Muscle of arm (tissue), 14 donors: ENCODE measurements at places on chromosomes 16 and 17.

DNA sequence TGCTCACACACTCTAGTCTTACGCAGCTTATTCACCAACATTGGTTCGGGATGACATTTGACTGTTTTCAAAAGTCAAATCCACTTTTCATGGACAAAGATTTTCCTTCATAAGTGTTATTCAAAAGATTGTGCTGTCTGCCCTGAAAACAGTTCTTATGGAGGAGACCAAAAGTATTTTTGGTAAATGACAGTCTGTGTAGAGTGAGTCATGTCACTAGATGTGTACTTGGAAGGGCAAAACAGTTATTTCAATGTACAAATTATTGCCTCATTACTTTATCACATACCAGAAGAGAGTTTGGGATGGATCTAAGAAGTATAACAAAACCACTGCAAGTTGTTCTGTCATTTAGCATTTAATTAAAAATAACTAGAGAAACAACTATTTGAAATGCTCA, 265.6 kb downstream of the CDH13 start:
- no peak for DNase-seq

DNA sequence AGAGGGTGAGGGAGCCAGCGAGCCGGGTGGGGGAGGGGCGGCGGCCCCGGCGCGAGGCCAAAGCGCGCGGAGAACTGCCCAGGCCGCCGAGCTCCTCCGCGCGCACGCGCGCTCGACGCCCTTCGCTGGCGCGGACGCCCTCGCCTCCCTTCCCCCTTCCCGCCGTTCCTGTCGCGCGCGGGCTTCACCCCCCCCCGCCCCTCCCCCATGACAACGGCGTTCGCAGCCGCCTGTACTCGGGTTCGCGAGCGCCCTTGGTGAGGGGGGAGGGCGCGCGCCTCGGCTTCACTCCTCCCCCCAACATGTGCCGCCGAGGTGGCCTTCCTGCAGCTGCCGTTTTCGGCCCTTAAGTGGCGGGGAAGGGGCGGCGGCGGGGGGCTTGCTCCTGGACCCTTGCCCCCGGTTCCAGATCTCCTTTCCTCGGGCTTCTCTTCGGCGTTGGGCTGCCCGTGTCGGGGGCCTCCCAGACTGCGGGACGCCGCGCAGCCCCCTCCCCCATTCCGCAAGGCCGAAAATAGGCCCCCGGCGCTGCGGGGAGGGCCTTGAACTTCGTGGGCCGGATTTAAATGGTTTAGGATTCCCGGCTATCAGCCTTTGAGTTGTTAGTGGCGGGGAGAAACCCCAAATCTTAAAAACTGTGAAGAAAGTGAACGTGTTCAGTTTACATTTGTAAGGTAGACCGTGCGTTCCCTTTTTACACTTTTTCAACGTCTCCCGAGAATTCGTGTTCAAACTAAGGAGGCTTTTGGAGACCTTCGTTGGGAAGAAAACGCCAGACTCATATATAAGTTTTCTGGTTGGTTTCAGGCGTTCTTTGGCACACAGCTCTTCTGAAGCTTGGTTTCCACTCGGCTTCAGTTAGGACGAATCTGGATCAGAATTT, 653 bp downstream of the SRRM2 start:
- peak; percentile 87 for DNase-seq

DNA sequence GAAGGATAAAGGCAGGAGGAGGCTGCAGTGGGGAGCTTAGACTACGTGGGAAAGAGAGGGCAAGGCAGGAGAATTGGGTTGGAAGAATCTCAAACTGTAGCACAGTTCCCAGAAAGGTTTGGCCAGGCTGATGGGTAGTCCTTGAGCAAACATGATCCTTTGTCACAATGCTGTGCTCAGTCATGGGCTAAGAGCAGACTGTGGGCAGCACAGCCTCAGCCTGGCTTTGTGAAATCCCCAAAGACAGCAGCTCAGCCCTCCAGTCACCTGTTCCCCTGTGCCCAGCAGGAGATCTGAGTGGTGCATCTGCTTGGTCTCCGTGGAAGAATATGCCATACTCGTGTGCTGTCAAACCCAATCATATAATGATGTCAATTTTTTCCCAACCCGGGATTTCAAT, 10.6 kb upstream of the ENGASE start:
- DNase-seq: no peak

DNA sequence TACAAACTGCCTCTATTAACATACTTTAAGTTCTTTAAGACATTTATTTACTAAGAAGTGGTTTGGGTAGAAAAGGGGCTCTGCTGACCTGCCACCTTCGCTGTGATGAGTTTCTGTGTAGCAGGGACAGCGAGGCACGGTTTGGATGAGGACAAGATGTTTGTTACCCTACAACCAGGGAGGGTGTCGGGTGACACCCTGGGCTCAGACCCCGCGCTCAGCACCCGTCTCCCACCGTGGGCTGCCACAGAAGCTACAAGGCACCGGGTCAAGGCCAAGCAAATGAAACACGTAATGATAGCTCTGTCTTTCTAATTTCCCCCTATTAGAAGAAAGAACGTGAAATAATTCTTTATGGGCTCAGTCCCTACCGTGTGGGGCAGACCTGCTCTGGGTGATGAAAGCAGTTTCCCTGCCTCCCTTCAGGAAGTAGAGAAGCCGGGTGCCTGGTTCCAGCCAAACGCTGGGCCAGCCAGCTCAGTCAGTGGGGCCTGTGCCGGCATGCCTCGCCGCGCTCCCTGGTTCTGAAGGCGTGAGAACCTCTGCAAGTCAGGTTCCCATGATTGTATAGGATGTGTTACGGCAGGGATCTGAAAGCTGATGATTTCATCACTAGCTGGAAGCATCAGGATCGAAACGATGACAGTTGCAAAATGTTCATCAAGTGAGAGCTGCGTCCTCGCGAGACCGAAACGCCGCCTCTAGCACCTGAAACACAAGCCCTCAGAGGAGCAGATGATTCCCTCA, 3.9 kb downstream of the ZNF750 start:
- no peak for DNase-seq

DNA sequence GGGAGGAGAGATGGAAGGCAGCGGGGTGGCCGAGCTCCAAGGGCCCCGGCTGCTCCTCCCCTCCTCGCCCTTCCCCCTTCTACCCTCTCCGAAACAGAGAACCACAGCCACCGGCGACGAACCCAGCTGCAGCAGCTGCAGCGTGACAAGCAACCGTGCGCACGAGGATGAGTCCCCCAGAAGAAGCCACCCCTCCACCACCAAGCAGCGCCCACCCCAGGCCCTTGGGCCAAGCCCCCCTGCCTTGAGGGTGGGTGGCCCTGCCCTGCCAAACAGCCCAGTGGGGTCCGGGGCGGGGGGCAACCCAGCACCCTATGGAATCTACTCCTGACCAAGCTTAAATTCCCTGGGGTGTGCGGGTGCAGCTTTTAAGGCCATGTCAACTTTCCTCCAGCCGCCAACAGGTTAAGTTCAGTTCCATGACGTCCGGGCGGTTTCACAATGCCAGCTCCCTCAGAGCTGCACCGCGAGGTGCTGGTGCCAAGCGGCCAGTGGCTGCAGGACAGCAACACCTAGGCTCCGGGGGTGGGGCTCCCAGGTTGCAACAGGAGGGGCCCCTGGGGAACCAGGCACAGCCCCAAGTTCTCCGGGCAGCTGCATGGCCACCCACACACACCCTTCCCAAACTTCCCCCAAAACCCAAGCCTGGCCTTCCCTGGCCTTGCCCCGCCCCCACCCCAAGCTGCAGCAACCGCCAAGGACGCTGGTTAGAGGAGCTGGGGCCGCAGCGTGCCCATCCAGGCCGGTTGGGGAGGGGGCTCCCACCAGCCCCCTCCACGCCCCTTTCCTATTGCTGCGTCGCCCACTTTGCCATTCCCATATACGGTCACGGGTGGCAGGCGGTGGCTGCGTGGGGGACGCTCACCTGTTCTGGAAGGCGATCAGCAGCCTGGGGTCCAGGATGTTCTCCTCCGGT, 2.0 kb downstream of the CBX4 start:
- DNase-seq: no peak

DNA sequence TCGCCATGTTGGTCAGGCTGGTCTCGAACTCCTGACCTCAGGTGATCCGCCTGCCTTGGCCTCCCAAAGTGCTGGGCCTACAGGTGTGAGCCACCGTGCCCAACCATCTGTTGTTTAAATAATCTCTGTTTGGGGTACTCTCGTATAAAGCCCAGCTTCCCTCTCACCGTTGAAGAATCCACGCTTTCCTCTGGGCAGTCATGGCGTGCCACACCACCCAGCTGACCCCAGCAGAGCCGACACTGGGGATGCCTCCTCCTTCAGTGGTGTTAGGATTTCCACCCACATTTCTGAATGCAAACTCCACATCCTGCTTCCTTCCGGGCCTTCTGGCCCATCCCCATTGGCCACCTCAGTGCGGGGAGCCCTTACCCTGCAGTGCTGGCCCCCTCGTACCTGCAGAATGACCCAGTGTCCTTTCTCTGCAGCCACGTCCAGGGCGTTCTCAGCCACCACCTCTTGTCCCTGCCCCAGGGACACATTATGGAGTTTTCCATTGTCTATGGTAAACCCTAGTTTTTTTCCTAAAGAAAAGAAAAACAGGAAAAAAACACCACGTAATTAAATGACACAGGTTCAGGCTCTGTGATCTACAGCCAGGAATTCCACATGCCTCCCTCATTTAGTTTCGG, 60.4 kb downstream of the PGS1 start:
- no peak for DNase-seq

- no peak for DNase-seq
These were observed 85.0 kb downstream of the PMP22 start for GRCh38 chr17:15180121-15180561.

DNA sequence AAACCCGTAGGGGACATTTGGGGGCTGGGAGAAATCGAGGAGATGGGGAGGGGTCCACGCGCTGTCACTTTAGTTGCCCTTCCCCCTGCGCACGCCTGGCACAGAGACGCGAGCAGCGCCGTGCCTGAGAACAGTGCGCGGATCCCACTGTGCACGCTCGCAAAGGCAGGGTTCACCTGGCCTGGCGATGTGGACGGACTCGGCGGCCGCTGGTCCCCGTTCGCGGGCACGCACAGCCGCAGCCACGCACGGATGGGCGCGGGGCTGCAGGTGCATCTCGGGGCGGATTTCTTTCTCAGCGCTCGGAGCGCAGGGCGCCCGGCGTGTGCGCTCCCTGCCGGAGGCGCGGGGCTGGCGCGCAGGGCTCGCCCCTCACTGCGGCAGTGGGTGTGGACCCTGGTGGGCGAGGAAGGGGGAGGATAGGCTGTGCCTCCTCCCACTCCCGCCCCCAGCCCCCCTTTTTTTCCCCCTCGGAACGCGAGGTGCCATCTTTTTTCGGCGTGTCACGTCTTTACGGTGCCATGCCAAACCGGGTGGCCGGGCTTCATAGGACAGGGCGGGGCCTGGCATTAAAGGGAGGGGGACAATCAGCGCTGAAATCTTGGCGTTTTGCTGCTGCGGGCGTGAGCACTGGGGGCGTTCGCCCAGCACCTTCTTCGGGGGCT, 1.1 kb downstream of the MAPT start:
- no peak for DNase-seq

DNA sequence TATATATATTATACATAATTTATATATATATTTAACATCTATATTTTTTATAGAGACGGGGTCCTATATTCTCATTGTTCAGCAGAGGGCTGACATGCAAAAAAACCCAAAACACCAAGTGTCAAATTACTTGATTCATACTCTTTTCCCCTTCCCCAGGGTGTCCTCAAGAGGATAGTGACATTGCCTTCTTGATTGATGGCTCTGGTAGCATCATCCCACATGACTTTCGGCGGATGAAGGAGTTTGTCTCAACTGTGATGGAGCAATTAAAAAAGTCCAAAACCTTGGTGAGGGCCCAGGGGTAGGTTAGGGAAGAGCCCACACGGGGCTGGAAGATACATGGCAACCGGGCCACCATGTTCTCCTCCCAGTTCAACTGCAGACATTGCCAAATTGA, 11.0 kb downstream of the ITGAM start:
- DNase-seq: no peak

DNA sequence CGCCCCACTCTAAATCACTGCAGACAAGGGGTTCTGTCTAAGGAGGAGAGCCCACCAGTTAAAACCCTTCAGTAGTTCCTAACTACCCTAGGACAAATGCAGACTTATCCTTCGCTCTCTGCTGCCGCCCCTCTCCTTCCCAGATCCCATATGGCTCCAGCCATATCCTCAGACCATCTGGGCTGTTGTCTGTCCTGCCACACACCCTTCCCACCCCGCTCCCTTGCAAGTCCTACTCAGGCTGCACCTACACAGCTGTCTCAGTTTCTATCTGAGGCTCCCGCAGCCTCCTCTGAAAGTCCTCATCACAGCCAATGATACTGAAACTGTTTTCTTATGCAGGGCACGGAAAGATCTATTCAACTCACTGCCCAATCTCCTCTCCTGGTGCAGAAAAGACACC, 720 bp upstream of the BCKDK start:
- DNase-seq: no peak

GRCh38 chr17:83031321-83031945, 48.0 kb upstream of the METRNL start:
- DNase-seq: no peak

DNA sequence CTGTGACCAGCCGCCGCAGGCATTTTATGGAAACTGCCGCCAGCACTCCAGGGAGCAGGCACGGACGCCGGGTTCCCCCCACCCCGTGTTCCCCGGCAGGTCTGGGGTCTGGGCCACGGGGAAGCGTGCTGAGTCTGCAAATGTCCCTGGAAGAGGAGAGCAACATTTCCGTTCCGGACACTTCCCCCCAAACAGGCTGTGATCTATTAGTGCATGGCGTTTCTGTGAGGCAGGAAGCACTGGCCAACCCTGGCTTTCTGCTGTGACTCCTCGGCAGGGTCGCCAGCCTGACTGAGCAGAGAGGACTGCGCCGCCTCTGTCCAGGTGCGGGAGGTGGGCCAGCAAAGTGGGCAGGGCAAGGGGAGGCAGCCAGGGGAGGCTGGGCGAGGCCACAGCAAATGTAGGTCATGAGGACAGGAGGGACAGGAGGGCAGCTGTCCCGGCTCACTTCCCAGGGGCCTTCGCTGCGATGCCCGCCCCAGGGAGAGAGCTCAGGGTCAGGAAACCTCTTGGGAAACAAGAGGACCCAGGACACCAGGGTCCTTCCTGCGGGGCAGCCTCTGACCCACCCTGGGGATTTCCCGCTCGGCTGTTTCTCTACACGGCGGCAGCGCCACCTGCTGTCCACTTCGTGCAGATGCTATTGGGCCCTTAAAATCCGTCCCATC, 9.5 kb downstream of the FOXF1 start:
- peak; percentile 70 for DNase-seq

GRCh38 chr17:38673707-38674013, 1.1 kb downstream of the EPOP start:
- DNase-seq: no peak
